Pulmonary artery endothelial cell (primary cell): ENCODE measurements at places on chromosomes 16 and 17. TPM values are rescaled to one million over a fixed set of nuclear protein-coding genes. Genes with fewer than 3 reads are reported as not detected.

The NPIPA2 gene
- total RNA-seq, result 0.07 and 0.60 TPM in 2 replicates

The TP53TG3C gene
- not detected in 2 replicates for total RNA-seq

The CLDN6 gene
- total RNA-seq, result not detected in 2 replicates

The CES5A gene
- not detected in 2 replicates for total RNA-seq

The FA2H gene
- not detected in 2 replicates for total RNA-seq

The TERB1 gene
- total RNA-seq, result 0.07 TPM in 1 of 2 replicates, not detected in the other

The KRT222 gene
- not detected in 2 replicates for total RNA-seq

The CES4A gene
- total RNA-seq, result 0.59 and 0.85 TPM in 2 replicates

The KCNG4 gene
- total RNA-seq, result not detected in 2 replicates

The CTRB2 gene
- not detected in 2 replicates for total RNA-seq

The ATP2C2 gene
- total RNA-seq, result not detected in 2 replicates

The GPR179 gene
- not detected in 2 replicates for total RNA-seq

The NHLRC4 gene
- total RNA-seq, result 0.71 and 2.1 TPM in 2 replicates

The KRTAP1-5 gene
- total RNA-seq, result not detected in 2 replicates

The HSF4 gene
- 0.13 and 0.95 TPM in 2 replicates for total RNA-seq

The KRT24 gene
- total RNA-seq, result not detected in 2 replicates

The CDH1 gene
- under 0.01 and 0.14 TPM in 2 replicates for total RNA-seq

The CDK5RAP3 gene
- 68.2 and 75.8 TPM in 2 replicates for total RNA-seq

The KIF18B gene
- total RNA-seq, result 3.4 and 6.5 TPM in 2 replicates

The AIPL1 gene
- not detected in 2 replicates for total RNA-seq

The TRPV3 gene
- not detected in 2 replicates for total RNA-seq
